Right renal cortex interstitium (tissue), 3 donors: ENCODE measurements at places on chromosomes 4 and X. TPM values are rescaled to one million over a fixed set of nuclear protein-coding genes. Genes with fewer than 3 reads are reported as not detected.

The MAGEA1 gene
- not detected for polyA plus RNA-seq

GRCh38 chrX:39195156-39195555, 393.9 kb downstream of the MID1IP1 start:
- no peak for DNase-seq

The STARD8 gene
- polyA plus RNA-seq: 18.4 TPM

The FMR1NB gene
- not detected for polyA plus RNA-seq
